ENCODE measurements at places on chromosomes 4 and X.

GRCh38 chrX:79366556-79366872, 620 bp downstream of the ITM2A start:
- no peak for DNase-seq

DNA sequence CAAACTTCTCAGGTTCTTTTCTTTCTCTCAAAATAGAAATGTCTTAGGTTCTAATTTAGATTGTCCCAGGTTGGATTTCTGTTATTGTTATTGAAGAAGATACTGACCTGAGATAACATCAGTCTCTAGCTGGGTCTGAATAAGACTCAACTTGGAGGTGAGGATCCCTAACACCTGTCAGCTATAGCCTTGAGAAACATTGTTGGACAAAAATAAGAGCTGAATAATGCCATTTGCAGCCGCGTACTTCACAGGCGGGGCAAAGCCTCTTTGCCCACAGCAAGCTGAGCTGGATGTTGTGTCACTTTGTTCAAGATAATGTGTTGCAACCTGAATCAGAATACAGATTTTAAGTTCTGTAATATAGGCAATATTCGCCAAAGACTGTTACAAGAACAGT, 35.6 kb downstream of the VCX3B start:
- no peak for DNase-seq

GRCh38 chrX:980587-981235, 231.7 kb downstream of the CRLF2 start:
- no peak for DNase-seq

GRCh38 chr4:168639914-168640313, 143.1 kb downstream of the PALLD start:
- DNase-seq: no peak

DNA sequence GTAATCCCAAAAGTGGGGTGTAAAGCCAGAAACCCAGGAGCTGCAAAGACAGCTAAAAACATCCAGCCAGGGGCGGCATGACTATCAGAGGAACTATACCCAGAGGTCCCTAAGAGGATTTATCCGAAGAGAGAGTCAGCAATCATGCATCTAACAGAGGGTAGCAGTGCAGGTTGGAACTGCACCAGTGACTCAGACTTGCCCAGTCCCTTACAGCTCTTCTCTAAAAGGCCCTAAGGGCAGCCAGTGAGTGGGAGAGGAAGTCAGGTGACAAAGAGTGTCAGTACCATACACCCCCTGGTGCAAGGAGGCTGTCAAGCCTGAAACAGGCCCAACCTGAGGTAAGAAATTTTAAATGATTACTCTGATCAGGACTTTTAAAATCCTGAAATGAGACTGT, 88.1 kb downstream of the CAMK2D start:
- DNase-seq: peak; percentile 25

- no peak for DNase-seq
Observed at GRCh38 chr4:33715841-33716395, 2528.4 kb downstream of the ARAP2 start.

GRCh38 chrX:37759878-37760418, 19.9 kb upstream of the CYBB start:
- DNase-seq: no peak

DNA sequence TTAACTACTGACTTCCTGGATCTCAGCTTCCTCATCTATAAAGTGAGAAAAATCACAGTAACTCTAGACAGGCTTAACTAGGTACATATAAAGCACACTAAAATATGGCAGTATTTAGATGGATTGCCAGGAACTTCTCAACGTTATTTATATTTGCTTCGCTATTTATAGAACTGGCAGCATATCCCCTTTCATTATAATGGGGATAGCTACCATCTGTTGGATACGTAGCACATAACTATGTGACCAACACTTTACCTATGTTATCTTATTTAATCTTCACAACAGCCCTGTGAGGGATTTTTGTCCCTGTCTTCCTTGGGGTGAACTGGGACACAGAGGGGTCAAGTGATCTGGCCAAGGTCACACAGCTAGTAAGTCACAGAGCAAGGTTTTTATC, 64.6 kb downstream of the ENPEP start:
- DNase-seq: no peak

GRCh38 chrX:40996886-40997530, 88.2 kb upstream of the USP9X start:
- no peak for DNase-seq

- no peak for DNase-seq
Observed at GRCh38 chr4:41572516-41572915, 34.6 kb downstream of the LIMCH1 start.

- no peak for DNase-seq
Observed at GRCh38 chr4:85762529-85762871, 287.6 kb downstream of the ARHGAP24 start.

DNA sequence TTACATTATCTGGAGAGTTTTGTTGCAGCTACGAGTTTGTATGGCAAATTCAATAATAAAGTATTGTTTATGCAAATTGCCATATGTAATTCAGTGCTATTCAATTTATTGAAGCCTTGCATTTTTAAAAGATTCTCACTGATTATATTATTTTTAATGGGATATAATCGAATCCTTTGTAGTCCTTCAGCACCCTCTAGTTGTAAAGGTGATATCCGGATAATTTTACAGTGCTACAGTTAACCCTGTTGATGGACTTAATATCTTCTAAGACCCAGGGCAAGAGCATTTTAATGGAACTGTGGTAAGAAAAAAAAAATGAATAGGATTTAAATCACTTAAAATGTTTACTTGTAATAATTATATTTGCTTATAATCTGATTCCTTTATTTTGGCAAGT, 48.5 kb upstream of the GRIA2 start:
- no peak for DNase-seq

DNA sequence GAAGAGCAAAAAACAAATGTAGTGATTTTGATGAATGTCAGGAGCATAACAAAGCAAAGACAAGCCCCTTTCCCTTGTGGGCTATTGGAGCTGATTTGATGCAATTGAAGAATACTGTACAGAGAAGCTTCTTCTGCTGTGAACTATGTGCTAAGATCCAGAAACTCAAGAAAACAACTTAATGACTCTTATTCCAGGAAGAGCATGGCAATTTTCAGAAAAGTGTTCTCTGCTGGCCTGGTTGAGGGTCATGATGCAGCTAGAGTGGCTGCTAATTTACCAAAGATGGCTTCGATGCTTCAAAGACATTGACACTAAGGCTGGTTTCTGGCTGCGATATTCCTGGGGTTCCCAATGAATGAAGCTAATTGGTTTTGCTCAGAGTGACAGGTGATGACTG, 45.8 kb downstream of the TNIP3 start:
- DNase-seq: no peak

DNA sequence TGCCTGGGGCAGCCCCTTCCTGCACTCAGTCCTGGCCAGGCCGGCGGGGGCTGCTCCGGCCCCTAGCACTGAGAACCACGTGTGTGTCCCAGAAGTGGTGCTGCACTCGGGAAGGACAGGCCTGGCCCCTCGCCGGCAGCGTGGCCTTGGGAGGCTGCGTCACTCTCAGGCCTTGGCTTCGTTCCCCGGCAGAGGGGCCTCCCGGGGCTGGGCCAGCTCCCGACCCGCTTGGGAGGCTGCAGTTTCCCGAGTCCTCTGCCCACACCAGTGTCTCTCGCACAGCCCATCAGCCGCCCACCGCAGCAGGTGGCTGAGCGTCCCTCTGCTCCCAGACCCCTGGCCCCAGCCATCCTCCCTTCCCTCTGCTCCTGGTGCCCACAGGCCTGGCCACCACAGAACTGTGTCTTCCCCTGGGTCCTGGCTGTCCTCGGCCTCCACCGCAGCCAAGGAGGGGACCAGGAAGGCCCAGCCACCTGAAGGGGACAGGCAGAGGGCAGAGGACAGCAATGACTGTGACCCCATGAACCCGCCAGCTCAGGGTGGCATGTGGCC, 10.9 kb upstream of the CPLX1 start:
- DNase-seq: no peak

GRCh38 chrX:124573468-124573867, 227.1 kb downstream of the SH2D1A start:
- no peak for DNase-seq

DNA sequence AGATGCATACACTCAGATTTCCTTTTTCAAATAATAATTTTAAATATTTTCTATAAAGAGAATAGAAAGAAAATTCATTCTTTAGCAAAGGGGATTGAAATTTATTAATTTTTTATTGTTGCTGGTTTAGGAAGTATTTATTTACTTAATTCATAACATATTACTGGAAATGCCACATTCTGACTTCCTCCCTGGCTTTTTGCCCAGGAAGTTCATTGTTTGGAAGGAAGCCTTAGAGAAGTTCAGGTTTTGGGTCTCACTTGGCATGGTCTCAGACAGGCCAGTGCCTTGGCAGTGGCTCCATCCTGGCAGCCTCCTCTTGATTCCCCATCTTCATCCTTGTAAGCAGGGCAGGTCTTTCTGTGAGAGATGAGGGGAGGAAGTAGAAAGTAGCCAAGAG, 50.5 kb downstream of the IL15 start:
- no peak for DNase-seq

DNA sequence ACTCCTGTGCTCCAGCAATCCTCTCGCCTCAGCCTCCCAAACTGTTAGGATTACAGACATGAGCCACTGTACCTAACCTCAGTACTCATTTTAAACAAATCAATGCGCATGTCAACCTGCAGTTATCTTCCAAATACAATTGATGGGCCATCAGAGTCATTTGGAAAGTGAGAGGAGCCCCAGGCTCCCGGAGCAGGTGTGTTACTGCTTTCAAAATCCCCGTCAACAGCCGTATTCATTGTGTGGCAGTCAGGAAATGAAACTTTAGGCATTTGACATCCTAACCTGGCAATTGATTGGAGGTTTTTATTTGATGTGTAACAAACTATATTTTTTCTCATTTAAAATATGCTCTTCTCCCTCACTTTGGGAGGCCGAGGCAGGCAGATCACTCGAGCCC, 623.6 kb upstream of the TENM3 start:
- DNase-seq: no peak

DNA sequence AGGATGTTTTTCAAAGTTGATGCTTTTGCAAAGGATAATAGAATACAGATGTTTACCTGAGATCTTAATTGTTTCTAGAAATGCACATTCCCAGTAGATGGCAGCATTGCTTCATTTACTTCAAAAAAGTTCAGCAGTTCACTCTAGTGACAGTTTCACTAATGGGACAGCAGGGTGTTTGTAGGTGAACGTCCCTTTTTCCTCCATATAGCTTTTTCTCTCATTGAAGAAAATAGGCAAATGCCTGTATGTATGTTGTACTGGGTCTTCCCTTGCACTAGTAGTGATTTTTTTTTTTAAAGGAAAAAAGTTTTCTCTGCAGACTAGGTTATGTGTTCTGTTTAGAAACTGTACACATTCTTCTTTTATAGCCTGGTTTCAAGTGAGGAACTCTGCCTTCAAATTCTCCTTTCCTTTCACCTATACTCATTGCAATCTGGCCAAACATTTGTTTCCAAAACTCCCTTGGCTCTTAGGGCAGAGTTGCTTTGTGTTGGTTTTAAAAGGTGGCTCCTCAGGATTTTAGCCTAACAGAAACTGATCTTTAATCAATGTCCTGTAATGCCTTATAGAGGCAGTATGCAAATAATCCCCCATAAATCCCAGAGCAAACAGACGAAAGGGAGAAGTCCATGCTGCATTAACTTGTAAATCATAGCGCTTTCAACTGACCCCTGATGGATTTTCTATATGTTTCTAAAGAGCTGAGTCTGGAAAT, 86.3 kb downstream of the EGF start:
- peak; percentile 25 for DNase-seq

Measured in CD4-positive, alpha-beta T cell treated with Interleukin-6 for 4 hours (primary cell).